Activated naive CD4-positive, alpha-beta T cell treated with anti-CD3 and anti-CD28 coated beads, Interleukin-2, amount 50 U/mL, for 72 hours (primary cell): ENCODE measurements at places on chromosomes 3 and 15. TPM values are rescaled to one million over a fixed set of nuclear protein-coding genes. Genes with fewer than 3 reads are reported as not detected.

GRCh38 chr3:53189276-53189675 is 28.3 kb downstream of the PRKCD start:
- no peak for DNase-seq

GRCh38 chr3:115254492-115255196 is 107.6 kb upstream of the ZBTB20 start:
- no peak for DNase-seq

DNA sequence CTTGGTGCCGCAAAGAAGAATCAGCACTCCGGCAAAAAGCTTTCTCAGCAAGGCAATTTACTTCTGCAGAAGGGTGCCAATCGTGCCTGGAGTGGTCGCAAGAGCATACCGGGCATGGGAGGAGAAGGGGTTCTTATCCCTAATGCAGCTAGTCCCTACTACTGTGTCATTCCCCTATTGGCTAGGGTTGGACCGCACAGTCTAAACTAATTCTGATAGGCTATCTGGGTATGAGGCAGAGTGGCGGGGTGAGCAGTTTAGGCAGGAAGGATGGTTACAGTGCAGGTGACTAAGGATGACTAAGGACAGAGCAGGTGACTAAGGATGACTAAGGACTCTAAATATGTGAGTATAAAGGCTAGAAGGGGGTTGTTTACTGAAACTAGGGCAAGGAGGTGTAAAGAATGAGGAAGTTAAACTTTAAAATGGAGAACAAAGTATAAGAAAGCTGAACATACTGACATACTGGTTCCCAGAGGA is 52.9 kb downstream of the PGBD4 start:
- DNase-seq, result peak; percentile 4

DNA sequence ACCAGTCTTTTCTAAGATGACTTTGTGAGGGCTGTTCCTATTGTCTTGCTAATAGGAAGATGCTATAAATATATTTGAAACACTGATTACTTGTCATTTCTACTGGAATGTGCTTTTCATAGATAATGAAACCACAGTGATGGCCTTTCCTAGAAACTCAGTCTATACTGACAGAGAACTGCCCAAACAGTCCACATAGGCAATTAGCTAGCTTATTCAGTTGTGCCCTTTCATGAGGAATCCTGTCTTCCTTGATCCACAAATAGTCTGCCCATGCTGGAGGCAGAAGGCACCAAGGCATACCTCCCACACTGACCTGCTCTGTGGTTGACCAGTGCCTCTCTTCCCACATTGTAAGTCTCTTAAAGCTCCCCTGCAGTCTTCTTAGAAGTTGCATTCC is 135.9 kb downstream of the CMSS1 start:
- no peak for DNase-seq

DNA sequence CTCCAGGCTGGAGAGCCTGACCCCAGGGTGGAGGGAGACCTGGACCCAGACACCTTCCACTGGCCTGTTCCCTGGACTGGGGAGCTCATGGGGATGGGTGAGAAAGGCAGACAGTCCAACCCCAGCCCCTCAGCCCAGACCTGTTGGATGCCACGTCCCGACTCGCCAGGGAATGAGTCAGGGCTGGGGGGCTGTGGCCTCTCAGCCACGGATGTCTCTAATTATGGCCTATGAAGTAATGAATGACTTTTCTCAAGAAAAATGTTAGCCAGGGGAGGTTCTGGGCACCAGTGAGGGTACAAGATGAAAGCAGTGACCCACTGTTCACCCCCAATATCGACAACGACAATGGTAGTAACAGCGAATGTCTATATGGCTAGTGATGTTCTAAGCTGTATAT is 107.0 kb upstream of the RPL32 start:
- DNase-seq, result no peak

P3H2 gene
- total RNA-seq, result not detected
